ENCODE measurements at places on chromosomes 11 and 22.

DNA sequence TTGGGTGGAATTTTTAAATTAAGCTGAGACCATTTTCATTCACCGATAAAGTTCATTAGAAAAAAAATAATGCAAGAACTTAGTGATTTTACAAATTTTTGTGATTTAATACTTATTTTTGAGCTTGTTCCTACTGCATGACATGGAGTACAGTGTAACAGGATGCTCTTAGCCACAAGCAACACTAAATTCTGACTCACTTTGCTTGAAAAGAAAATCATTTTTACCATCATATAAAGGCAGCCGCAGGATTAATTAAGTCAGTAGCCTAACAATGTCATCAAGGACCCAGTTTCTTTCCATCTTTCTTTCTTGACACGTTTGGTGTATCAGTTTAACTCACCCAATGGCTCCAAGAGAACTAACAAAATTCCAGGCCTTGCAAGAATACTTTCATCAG, 540.3 kb upstream of the LUZP2 start:
- DNase-seq = no peak

- DNase-seq = no peak
Measured at GRCh38 chr11:26070714-26071380, 261.1 kb upstream of the ANO3 start.

DNA sequence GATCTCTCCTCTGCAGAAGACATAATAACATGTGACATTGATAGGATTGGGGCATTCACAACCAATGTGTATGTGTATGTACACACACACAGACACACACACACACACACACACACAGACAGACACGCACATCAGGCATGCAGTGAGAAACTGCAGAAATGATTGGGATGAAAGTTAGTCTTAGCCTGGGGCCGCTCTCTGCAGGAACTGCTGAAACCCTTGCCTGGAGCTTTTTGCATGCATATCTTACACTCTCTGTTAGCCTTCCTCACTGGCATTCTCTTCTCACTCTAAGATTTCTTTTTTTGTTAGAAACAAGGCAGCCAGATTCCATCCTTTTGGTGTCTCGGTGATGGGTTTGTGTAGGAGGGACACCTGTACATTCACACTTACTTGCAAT, 337.9 kb downstream of the NELL1 start:
- DNase-seq = no peak

DNA sequence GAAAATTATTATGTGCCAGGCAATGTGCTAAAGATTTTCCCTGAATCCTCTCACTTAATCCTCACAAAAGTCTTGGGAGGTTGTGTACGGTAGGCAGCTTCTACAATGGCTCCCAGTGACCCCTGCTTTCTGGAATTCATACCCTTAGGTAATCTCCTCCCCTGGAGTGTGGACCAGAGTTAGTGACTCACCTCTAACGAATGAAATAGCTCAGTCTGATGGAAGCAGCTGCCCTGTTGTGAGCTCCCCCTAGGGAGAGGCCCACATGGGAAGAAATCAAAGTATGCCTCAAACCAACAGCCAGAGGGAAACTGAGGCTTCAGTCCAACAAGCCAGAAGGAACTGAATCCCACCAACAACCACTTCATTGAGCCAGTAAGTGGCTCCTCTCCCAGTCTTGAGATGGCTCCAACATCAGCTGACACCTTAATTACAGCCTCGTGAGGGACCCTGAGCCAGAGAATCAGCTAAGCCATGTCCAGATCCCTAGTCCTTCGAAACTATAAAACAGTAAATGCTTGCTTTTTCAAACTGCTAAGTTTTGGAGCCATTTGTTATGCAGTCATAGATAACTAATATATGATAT, 98.9 kb upstream of the ISX start:
- DNase-seq = no peak

DNA sequence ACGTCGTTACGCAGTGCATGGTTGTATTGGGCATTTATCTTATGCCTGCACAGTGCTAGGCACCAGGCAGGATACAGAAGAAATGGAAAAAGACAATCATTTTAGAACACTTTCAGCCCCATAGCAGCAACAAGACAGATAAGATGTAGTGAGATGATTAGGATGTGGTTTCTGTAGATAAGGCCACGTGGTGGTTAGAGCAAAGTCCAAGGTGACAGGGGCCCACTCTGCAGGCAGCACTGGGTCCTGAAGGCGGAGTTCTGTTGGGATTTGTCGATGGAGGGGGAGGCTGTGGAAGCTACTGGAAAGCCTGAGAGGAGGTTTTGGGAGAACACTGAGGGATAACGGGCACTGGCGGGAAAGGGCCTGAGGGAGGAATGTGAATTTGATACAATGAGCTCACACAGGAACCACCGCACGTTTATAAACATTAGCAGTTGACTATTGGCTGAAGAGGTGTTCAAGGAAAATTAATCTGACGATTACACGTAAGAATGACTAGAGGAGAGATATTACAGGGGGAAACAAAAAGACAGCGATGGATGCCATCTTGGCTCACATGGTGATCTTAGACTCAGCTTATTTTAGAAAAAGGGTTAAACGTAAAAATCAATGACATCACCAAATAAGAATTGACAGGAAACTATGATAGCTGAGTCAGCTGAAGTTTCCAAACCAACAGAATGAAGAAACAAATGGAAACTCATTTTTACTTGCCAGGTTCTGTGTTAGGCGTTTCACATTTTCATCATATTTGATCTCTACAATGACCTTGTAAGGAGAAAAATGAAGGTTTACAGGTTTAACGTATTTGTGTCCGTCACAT, 551.0 kb downstream of the OPCML start:
- DNase-seq = no peak

DNA sequence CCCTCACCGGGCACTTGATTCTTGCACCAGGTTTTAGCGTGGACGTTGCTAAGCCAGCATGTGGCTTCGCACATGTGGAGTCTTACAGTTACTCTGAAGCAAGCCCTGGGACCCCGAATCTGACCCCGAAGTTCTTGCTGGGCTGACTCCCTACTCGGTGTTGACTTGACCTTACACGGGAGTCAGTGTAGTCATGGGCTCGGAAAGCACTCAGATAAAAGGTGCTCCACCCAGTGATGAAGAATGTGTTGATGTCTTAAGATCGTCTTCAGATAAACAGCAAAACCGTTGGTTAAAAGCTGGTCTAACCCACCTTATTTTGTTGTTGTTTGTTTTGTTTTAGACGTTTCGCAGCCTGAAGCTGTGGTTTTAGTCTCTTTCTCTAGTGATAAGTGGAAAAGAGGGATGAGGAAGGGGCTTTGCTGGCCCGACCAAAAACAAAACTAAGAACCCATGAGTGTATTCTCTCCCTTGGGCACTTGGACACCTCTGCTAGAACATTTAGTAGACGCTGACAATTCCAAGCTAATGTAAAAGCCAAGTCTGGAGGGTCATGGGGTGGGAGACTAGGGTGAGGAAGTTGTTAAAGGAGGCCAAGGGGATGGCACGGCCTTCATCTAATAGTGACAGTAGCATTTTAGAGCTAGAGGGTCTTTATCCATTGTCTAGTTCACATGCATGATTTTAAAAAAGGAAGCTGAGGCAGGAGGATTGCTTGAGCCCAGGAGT, 69.9 kb downstream of the BCR start:
- DNase-seq = no peak

DNA sequence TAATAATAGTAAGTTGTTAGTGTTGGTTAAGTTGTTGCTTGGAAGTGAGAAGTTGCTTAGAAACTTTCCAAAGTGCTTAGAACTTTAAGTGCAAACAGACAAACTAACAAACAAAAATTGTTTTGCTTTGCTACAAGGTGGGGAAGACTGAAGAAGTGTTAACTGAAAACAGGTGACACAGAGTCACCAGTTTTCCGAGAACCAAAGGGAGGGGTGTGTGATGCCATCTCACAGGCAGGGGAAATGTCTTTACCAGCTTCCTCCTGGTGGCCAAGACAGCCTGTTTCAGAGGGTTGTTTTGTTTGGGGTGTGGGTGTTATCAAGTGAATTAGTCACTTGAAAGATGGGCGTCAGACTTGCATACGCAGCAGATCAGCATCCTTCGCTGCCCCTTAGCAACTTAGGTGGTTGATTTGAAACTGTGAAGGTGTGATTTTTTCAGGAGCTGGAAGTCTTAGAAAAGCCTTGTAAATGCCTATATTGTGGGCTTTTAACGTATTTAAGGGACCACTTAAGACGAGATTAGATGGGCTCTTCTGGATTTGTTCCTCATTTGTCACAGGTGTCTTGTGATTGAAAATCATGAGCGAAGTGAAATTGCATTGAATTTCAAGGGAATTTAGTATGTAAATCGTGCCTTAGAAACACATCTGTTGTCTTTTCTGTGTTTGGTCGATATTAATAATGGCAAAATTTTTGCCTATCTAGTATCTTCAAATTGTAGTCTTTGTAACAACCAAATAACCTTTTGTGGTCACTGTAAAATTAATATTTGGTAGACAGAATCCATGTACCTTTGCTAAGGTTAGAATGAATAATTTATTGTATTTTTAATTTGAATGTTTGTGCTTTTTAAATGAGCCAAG, 2.7 kb downstream of the NEAT1 start:
- DNase-seq = no peak

DNA sequence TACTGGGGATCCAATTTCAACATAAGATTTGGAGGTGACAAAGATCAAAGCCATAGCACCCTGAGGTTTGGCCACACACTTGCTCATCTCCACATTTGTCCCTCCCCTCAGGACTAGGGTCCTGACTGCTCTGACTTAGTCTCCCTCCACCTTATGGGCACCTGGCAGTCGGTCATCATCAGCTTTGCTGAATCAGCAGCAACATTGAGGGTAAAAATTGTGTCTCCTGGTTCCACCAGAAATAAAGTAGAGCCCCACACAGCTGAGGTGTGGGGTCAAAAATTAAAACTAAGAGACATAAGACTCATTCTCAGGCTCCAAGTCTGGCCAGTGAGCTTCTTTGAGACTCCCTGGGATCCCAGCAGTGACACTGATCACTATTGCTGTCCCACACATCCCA, 56.2 kb downstream of the GGTLC2 start:
- DNase-seq = no peak

DNA sequence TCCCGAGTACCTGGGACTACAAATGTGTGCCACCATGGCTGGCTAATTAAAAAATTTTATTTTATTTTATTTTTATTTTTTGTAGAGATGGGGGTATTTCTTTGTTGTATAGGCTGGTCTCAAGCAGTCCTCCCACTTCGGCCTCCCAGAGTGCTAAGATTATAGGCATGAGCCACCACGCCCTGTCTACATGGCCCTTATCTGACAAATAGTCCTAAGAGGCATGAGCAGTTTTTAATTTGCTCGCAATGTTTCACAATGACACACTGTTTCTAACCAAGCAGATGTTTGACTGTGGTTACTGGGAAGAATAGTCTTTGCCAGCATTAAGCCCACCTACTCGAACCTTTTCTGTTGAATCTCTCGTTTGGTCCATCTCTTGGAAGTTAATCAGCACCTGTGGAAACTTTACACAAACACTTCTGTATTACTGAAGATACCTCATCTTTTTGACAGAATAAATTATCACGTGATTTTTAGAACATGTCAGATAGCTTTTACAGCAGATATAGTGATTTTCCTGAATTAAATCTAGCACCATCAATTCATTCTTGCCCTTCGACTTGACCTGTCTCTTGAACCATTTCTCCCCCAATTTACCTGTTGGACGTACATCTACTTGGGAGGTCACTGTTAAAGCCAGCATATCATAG, 71.4 kb downstream of the MTMR3 start:
- DNase-seq = no peak

DNA sequence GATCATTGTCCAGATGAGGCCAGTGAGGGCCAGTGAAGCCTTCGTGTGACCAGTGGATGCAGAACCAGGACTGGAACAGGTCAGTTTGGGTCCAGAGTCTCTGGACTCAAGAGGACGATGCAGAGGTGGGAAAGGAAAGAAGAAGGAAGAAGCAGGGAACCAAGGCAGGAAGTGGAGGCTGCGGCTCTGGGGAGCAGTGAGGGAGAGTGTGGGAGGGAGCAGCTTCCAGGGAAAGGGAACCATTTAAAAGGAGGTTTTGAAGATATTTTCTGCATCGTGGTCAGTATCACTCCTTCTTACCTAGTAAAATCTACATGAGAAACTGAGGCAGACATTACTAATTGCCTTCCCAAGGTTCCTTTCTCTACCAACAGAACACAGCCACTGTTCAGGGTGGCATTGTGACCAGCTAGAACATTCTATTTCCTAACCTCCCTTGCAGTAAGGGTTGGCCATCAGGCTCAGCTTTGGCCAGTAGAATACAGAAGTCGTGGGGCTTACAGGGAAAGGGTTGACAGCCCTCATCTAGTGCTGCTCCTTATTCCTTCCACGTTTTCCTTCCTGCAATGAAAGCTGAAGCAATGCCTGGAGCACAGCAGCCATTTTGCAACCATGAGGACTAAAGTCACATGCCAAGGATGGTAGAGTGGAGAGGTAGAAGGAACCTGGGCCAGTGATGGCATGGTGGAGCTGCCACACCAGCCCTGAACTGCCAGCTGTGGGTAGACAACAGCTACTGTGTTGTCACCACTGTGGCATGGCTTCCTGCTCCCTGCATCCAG, 29.1 kb upstream of the LINC01488 start:
- no peak for DNase-seq

DNA sequence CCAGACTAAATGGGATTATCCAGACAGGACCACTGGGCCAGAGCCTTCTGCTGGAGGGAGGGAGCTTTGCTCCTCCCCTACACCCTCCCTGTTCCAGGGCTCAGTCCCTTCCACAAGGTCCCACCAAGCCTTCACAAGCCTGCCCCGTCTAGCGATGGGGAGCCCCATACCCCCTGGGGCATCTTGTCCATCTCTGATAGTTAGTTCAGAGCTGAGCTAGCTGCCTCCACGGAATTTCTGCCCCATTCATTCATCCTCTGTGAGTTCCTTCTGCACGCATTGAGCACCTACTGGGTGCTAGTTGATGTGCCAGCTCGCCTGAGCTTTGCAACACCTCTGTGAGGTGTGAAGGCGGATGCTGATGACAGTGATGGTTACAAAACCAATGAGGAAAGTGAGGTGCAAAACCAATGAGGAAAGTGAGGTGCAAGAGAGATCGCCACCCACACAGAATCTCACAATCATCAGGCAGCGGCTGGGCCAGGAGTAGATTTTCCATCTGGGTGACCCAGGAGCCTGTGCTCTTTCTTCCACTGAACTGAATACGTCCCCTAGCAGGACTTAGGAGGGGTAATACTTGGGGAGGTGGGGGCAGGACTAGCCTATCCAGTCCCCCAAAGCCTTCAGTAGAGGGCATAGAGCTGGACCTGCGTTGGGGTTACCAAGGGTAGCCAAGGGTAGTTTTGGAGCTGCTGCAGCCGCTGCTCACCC, 21.5 kb upstream of the CBX7 start:
- DNase-seq = no peak

DNA sequence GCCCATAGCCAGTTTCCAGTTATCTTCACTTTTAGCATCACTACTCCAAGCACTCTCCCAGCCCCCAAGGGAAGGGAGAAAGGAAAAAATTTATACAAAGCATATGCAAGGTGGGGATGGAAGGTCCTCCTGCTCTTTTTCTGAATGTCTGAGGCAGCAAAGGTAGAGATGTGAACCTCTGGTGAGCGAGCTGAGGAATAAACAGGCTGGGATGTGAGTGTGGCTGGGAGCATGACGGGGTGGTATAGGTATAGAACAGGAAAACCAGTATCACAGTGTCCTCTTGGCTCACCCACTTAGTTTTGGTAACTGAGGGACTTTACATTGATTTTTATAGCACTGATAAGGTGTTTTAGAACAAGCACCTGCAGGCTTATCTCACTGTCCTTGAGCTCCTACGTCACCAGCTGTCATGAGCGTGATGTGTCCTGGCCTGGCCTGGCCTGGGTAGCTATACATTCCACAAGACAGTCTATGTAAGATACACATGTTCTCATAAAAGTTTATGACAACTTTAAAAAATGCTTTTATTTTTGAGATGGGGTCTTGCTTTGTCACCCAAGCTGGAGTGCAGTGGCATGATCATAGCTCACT, 10.3 kb upstream of the POLD3 start:
- no peak for DNase-seq
